ENCODE measurements at places on chromosomes 6 and 20. TPM values are rescaled to one million over a fixed set of nuclear protein-coding genes. Genes with fewer than 3 reads are reported as not detected.

- ATAC-seq: no peak
Observed at GRCh38 chr6:105492706-105493673, 90.1 kb upstream of the PREP start.

- ATAC-seq: no peak
Observed at GRCh38 chr20:33915726-33916331, 77.9 kb upstream of the RALY start.

GRCh38 chr6:163113358-163113962 lies 301.1 kb upstream of the QKI start:
- no peak for ATAC-seq

- no peak for ATAC-seq
Observed at GRCh38 chr20:7516621-7517111, 423.6 kb downstream of the HAO1 start.

GRCh38 chr20:5836569-5836968 lies 86.4 kb downstream of the SHLD1 start:
- no peak for ATAC-seq

DNA sequence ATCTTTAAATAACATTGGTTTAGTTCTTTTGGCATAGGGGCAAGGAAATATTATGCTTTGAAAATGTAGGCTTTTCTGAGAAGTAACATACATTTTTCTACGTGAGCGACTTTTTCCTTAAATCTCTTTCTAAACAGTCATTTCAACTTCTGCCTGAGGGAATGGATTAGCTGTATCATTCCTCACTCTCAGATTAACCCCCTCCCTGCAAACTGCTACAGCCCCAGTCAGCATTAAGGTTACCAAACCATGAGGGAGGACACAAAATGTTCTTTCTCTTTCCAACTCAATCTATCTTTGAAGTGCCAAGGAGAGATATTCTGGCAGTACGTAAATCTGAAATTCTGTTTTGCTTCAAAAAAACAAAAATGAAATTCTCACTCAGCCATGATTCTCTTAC lies 231.3 kb upstream of the FLRT3 start:
- ATAC-seq: no peak

- ATAC-seq: peak; percentile 84
Observed at GRCh38 chr6:2497922-2498623, 252.6 kb downstream of the MYLK4 start.

GRCh38 chr20:15176929-15177328 lies 839.5 kb upstream of the FLRT3 start:
- ATAC-seq: no peak

DNA sequence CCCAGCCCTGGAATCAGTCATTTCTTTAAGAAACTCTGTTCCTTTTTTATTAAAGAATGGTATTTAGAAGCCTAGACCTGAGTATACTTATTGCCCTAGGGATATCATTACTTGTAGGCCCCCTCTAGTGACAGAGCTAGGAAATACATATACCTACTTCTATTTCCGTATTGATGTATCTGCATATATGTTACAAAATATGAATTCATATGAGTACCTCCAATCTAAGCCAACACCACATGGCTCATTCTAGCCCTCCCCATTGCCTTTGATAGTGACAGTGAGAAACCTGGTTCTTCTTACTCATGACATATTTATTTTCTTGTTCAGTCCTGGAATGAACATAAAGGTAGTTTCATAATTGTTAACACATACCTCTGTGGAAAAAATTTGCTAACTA lies 137.2 kb downstream of the FARS2 start:
- ATAC-seq: peak; percentile 34

The METTL24 gene
- 2.1 TPM for total RNA-seq

The MCHR2 gene
- total RNA-seq: not detected

The HECA gene
- 6.7 TPM for total RNA-seq

The PACRG gene
- 1.5 TPM for total RNA-seq

The AGER gene
- total RNA-seq: 4.2 TPM

GRCh38 chr20:53283597-53283996 lies 310.0 kb downstream of the ZNF217 start:
- no peak for ATAC-seq

The SEMG1 gene
- not detected for total RNA-seq

The POPDC3 gene
- total RNA-seq: 18.8 TPM

GRCh38 chr6:167568407-167569024 lies 243.6 kb downstream of the TTLL2 start:
- ATAC-seq: no peak

The TULP1 gene
- total RNA-seq: not detected

GRCh38 chr6:52499026-52499425 lies 77.8 kb downstream of the TRAM2 start:
- ATAC-seq: no peak

GRCh38 chr6:54264581-54265272 lies 43.5 kb upstream of the TINAG start:
- no peak for ATAC-seq

The RBBP8NL gene
- total RNA-seq: 0.49 TPM

- no peak for ATAC-seq
Observed at GRCh38 chr6:6717953-6718352, 129.4 kb downstream of the LY86 start.

GRCh38 chr6:170127151-170127550 lies 163.7 kb downstream of the DLL1 start:
- no peak for ATAC-seq

- ATAC-seq: peak; percentile 32
Observed at GRCh38 chr6:150119173-150119572, 23.7 kb upstream of the PPP1R14C start.

DNA sequence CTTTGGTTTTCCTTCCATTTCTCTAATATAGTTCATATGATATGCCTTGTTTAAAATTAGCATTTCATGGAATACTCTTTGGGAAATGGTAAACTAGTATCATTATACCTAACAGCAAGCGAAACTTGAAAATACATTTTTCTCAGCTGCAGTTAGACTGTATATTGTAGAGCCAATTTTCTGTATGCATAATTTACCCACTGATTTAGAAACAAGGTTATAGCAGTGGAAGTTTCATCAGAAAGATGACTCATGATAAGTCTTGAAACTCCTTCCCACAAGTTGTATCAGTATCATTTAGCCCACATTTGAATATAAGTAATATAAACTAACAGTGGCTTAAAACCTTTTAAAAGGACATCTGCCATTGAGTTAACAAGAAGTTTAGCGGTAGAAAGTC lies 164.8 kb upstream of the BMP5 start:
- no peak for ATAC-seq

DNA sequence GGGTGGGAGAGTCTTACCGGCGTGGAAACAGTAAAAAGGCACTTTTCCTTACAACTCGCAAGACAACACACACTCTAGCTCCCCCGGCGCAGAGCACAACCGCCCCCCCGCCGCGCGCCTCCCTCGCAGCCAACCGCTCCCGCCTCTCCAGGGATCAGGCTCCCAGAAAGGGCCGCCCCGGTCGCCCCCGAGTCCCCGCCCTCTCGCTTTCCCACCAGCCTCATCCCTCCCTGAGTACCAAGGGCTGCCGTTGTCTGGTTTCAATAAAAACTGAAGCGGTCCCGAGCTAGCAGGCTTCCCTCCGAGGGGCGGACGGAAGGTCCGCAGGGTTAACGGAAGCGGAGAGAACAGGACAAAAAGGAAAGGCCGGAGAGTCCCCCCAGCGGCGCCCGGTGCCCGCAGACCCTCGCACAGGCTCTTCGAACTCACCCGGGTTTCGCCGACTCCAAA lies 804 bp downstream of the ELOVL5 start:
- peak; percentile 47 for ATAC-seq

The SPTLC3 gene
- total RNA-seq: 2.7 TPM

The HRH3 gene
- total RNA-seq: 0.13 TPM

GRCh38 chr6:104597541-104598050 lies 262.1 kb downstream of the HACE1 start:
- peak; percentile 65 for ATAC-seq

GRCh38 chr20:39019805-39020325 lies 57.7 kb downstream of the DHX35 start:
- ATAC-seq: no peak

DNA sequence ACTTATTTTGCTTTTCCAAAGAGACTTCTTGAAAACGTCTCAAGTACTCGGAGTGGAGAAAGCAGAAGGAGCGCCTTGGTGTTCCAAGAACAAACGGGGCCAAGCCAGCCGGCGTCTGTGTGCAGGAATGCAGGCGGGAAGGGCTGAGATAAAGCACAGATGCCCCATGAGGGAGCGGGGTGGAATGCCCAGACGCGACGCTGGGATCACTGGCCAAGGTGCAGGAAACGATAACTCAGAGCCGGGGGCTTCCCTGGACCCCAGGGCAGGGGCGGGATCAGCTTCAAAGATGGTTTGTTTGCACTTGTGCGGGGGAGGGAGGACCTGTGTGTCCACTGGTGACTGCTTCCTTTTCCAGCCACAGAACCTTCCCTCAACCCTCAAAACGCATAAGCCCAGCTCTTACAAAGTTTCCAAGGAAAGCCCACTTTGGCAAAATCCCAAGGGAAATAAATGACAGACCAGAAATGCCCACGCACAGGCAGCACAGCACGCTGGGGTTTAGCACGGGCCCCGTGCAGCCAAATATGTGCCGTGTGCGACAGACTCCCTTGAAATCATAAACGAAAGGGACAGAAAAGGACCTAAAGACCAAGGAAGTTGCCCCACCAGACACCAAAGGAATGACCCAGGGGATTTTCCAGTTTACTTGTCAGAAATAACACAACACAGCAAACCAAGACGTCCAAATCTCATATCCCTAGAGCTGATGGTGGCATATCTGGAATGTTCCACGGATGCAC lies 113.9 kb downstream of the NFATC2 start:
- ATAC-seq: no peak

GRCh38 chr20:62837790-62838127 lies 20.9 kb downstream of the COL9A3 start:
- ATAC-seq: no peak

The GSTA3 gene
- not detected for total RNA-seq

GRCh38 chr6:98137391-98137790 lies 697.0 kb upstream of the POU3F2 start:
- ATAC-seq: no peak

The PGBD1 gene
- 0.81 TPM for total RNA-seq

The L3MBTL1 gene
- 6.7 TPM for total RNA-seq

DNA sequence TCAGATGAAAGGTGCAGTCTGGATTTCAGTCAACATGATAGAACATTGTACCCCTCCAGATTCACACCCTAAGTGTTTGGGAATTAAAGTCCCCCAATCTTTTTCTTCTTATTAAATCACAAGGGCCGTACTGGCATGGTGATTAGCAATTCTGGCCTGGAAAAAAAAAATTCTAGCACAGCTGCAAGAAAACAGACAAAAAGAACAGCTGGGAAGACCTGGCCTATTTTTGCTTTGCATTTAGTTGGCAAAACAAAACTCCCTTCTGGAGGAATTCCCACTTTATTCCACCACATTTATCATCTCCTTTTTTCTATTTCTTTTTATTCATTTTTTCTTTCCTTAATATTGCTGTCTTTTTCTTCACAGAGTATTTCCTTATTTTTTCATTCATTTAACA lies 39.8 kb upstream of the AKAP12 start:
- no peak for ATAC-seq

- ATAC-seq: no peak
Observed at GRCh38 chr20:47273591-47274235, 82.8 kb downstream of the ZMYND8 start.

GRCh38 chr20:19887556-19888268 lies 129.4 kb upstream of the NAA20 start:
- no peak for ATAC-seq

GRCh38 chr6:49264496-49264895 lies 198.6 kb downstream of the MMUT start:
- no peak for ATAC-seq

The TNF gene
- total RNA-seq: not detected

DNA sequence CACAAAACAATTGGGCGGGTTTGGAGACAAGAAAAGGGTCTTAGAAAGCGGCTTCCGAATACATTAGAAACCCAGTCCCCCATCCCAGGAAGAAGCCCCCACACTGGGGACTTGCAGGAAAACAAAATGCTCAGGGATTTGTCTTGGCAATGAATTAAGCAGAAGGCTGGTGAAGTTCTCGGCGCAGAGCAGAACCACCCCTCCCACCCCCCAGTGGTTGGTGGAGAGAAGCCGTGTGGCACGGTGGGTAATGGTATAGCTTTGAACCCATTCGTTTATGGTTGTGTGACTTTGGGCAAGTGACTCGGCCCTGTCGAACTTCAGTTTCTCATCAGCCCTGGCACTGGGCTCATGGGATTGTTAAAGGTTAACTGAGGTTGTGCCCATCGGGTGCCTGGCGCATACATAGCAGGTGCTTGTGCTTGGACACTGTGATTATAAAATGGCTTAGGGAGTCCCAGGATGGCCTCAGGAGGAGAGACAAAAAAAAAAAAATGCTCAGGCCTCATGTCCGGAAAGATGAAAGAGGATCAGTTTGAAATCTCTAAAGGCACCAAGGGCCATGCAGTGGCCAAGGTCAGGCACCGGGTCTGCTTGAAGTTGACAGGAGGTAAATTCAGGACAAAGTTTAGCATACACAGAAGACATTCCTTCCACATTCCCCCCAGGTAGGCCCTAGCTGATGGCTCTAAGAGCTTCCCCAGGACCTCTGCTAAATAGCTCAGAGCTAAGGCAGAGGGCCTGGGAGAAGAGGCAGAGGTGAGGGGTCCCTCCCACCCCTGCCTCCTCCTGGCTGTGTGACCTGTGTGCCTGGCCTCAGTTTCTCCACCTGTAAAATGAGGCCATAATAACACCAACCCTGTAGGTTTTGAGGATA lies 120.1 kb upstream of the PTPN1 start:
- ATAC-seq: no peak

- ATAC-seq: no peak
Observed at GRCh38 chr6:45870531-45870930, 145.1 kb downstream of the CLIC5 start.

The SLC22A7 gene
- total RNA-seq: 0.63 TPM

- ATAC-seq: no peak
Observed at GRCh38 chr6:15653581-15653980, 9.2 kb downstream of the DTNBP1 start.

The UBE2C gene
- total RNA-seq: 7.7 TPM

GRCh38 chr20:24819331-24819965 lies 129.6 kb upstream of the CST7 start:
- no peak for ATAC-seq

DNA sequence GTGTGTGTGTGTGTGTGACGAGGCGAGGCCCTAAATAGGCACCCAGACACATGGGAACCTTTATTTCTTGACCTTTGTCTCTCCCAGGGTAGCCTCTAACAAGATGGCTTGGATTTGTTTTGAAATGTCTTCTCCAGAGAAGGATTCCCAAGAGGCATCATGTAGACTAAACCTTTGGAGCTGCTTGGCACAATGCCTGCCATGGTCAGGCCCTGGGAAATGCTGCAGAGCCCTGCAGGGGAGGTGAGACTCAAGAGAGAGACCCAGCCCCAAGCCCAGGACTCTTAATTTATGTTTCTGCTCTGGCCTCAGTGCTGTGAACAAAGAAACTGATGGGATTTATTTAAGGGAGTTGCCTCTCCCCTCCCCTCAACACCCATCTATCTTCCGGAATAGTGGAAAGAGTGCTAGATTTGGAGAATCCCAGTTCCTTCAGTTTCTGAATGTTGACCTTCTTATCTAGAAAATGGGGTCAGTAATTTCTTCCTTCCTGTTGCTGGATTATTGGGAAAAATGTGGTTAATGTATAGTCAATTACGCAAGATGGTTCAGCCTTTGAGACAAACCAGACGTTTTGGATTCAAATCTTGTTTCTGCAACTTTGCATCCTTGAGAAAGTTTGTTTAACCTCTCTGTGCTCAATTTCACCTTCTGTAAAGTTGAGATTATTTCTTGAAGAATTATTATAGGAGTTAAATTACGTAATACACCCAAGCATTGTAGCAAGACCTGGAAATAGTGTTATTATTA lies 434.8 kb downstream of the MAFB start:
- no peak for ATAC-seq
